ENCODE measurements at places on chromosomes 5 and 9. TPM values are rescaled to one million over a fixed set of nuclear protein-coding genes. Genes with fewer than 3 reads are reported as not detected.

DNA sequence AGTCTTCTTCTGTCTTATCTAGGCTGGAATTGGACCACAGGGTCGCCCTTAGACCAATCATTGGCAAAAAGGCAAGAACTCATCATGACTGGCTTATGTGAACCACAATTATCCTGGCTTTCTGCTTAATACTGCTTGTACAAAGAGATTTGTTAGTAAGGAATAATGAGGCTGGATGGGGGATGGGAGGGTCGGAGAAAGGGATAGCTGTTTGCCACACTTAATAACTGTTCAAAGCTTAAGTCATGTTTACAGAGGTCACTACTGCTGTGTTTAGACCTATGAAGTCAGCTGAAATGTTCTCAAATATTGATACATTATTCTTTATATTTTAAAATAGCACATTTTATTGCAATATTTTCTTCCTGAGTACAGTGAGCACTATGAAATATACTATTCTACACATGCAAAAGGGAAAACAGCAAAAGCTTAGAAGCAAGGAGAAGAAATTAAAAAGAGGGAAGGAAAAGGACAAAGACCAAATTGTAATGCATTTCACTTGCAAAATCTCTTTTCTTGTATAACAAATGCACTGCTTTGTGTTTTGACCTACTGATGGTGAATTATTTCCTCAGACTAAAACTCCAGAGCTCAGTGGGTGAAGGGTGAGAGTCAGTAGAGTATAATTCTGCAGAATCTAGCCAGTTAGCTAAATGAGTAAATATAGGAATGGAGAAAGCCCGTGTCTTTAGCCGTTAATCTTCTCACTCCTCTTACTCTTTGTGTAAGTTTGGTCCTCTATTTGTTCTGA, 404.9 kb upstream of the ZNF608 start:
- peak overlapping the region; percentile 20 for H3K27ac ChIP-seq
- DNase-seq: no peak
- peaks cover 2% of the 10 kb centered on the region for H3K36me3 ChIP-seq
- H3K27me3 ChIP-seq: no peaks in the 10 kb centered on the region
- no peak overlapping the region for H3K4me3 ChIP-seq

- no peak for DNase-seq
- no peak overlapping the region for H3K27ac ChIP-seq
- H3K27me3 ChIP-seq: no peaks in the 10 kb centered on the region
- no peak overlapping the region for H3K4me3 ChIP-seq
- peaks cover 10% of the 10 kb centered on the region for H3K4me1 ChIP-seq
Observed at GRCh38 chr5:88093765-88094164, 174.9 kb downstream of the TMEM161B start.

MYO10 gene
- total RNA-seq: 127 TPM

NUTM2F gene
- total RNA-seq: not detected

DNA sequence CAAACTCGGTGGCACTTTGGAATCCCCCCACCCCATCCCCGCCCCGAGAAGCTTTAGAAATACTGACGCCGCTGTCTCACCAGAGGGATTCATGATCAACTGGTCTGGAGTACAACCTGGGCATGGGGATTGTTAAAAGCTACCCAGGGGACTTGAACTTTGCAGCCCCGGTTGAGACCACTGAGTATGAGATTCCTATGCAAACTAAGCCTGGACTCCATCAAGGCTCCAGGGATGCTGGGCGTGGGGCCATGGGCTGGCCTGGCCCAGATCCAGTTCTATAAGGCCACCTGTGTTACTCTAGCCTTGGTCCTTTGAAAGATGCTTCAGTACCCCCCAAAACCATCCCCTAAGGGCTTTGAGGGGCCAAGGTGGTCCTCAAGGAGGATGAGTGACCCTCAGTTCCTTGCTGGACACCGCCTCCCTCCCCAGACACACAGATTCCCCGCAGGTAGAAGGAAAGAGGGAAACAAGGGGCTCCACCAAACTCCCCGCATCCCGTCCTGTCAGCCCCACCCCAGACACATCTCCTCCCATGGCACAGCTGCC, 68.5 kb downstream of the MRPL36 start:
- no peak overlapping the region for H3K4me3 ChIP-seq
- no peaks in the 10 kb centered on the region for H3K27me3 ChIP-seq
- H3K36me3 ChIP-seq: no peaks in the 10 kb centered on the region
- H3K27ac ChIP-seq: no peak overlapping the region

DNA sequence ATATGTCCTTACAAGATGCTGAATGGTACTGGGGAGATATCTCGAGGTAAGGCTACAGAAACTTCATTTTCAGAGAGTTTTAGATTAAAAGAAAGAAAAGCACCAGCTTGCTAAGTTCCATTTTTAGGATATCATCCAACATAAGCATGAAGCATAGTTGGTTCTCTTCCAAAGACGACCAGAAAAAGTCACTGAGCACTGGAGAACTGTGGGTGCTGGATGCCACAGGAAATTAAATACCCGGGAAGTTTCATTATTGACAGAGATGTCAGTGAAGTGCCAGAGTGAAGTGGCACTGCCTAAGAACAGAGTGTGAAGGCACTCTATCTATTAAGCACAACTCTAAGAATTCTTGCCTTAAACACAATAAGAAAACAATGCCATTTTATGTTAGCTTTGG, 76.8 kb downstream of the PIK3R1 start:
- no peak overlapping the region for H3K27ac ChIP-seq
- H3K27me3 ChIP-seq: no peaks in the 10 kb centered on the region
- no peak for DNase-seq
- no peak overlapping the region for H3K4me3 ChIP-seq
- peaks cover 19% of the 10 kb centered on the region for H3K36me3 ChIP-seq
- H3K4me1 ChIP-seq: no peaks in the 10 kb centered on the region

- no peak overlapping the region for H3K27ac ChIP-seq
- DNase-seq: no peak
- peaks cover 7% of the 10 kb centered on the region for H3K4me1 ChIP-seq
- no peaks in the 10 kb centered on the region for H3K36me3 ChIP-seq
- H3K27me3 ChIP-seq: no peaks in the 10 kb centered on the region
Observed at GRCh38 chr5:115325296-115325959, 29.0 kb upstream of the CCDC112 start.

DNA sequence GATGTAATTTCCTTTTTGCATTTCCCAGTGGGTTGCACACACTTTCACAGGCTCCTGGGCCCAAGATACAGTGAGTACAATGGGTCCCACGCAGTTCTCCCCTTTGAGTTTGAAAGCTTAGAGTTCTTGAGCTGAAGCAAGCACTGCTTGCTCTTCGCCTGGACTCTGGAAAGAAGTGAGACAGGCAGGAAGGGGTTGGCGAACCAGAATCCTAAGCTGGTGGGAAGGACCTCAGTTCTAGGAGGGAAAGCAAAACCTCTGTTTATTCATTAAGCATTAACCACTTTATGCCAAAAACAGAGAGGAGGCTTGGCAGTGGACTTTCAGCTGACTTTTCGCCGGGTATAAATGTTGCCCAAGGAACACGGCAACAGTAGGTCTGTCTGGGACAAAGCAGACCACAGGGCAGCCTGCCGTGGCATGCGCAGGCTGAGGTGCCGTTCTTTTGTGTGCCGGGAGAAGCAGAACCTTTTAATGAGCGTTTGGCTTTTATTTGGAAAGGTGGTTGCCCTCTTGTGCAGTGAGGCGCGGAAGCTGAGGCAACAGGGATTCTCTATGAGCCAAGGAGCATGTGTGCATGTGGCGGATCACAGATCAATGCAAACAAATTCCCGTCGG, 239.9 kb upstream of the PANK3 start:
- no peak overlapping the region for H3K27ac ChIP-seq
- H3K4me3 ChIP-seq: no peak overlapping the region
- no peaks in the 10 kb centered on the region for H3K36me3 ChIP-seq
- H3K4me1 ChIP-seq: peaks cover 5% of the 10 kb centered on the region
- no peak for DNase-seq
